ENCODE measurements at places on chromosomes 3 and 15. TPM values are rescaled to one million over a fixed set of nuclear protein-coding genes. Genes with fewer than 3 reads are reported as not detected.

DNA sequence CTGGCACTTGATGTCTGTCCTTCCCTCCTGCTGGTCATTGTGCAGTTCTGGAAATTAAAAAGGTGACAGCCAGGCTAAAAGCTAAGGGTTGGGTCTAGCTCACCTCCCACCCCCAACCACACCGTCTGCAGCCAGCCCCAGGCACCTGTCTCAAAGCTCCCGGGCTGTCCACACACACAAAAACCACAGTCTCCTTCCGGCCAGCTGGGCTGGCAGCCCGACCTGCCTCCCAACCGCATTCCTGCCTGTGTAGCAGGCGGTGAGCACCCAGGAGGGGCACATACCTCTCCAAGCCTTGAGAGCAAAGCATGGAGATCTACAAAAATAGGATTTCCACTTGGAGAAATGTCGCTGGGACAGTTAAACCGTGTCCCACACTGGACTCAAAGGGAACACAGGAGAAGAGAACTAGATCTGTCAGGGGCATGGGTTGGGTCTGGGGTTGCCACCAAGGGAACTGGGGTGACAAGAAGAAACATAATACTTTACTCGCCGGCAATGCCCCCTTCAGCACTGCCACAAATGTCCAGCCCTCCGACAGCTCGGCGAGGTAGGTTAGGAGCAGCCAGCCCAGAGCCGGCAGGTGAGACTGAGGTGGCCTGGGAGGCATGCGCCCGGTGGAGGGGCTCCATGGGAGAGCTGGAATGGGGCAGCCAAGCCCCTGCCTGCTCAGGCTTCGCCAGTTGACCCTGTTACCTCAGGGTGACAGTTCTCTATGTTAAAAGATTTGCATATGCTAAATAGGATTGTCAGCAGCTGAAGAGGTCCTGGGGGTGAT lies 52.2 kb downstream of the EXOG start:
- H3K4me1 ChIP-seq: no peaks in the 10 kb centered on the region
- H3K27ac ChIP-seq: no peak overlapping the region
- no peak overlapping the region for H3K4me3 ChIP-seq
- peak; percentile 18 for DNase-seq

DNA sequence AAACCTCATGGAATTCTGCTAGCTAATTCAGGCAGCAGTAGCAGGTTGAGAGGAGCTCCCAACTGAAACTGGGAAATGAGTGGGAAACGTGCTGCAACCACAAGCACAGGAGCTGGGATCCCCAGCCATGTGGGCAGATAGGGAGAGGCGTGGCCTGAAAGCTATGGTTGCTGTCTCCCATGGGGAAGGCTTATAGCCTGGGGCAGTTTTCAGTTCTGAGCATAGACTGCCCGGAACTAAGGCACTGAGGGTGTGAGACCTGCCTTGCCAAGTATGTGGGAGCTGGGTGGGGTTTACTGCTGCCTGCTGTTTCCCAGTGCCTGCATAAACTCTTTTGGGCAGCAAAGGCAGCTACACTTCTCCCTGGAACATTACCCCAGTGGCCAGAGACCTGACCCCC lies 229.5 kb downstream of the TUSC7 start:
- H3K36me3 ChIP-seq: no peaks in the 10 kb centered on the region
- DNase-seq: peak; percentile 16
- H3K27me3 ChIP-seq: no peaks in the 10 kb centered on the region
- peaks cover 8% of the 10 kb centered on the region for H3K4me1 ChIP-seq
- H3K27ac ChIP-seq: no peak overlapping the region
- H3K4me3 ChIP-seq: no peak overlapping the region

DNA sequence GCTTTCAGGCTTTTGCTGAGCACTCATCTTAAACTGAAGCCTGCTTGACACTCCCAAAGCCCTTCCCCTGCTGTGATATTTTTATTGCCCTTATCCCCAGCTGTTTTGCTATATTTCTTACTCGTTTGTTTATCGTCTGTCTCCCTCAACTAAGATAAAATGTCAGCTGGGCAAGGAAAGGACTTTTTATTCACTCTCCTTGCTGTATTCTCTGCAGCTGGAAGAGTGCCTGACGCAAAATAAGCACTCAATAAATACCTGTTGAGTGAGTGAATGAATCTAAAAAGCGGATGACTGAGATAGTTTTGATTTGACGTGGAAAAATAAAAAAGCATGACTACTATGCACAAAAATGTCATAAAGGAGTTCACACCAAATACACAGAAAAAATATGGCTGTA lies 84.8 kb upstream of the POMGNT2 start:
- no peak for DNase-seq
- H3K4me1 ChIP-seq: peaks cover 22% of the 10 kb centered on the region
- no peaks in the 10 kb centered on the region for H3K27me3 ChIP-seq
- no peaks in the 10 kb centered on the region for H3K36me3 ChIP-seq
- peak overlapping the region; percentile 22 for H3K27ac ChIP-seq

GRCh38 chr3:153385343-153385742 lies 223.3 kb downstream of the RAP2B start:
- H3K4me1 ChIP-seq: no peaks in the 10 kb centered on the region
- H3K36me3 ChIP-seq: no peaks in the 10 kb centered on the region
- DNase-seq: no peak
- H3K27me3 ChIP-seq: no peaks in the 10 kb centered on the region
- H3K27ac ChIP-seq: no peak overlapping the region
- no peak overlapping the region for H3K4me3 ChIP-seq

GRCh38 chr3:169812332-169813235 lies at the start of the genes LRRC34 and LRRIQ4:
Gene LRRC34 (minus strand): TSS chr3:169812904. CDS start chr3:169812548, 356 bp downstream.
Gene LRRIQ4 (plus strand): TSS chr3:169812870. CDS start chr3:169821922, 9,052 bp downstream.
- peak within 1 kb of the TSS; percentile 63 for H3K4me3 ChIP-seq
- peak; percentile 63 for DNase-seq
- H3K4me1 ChIP-seq: no peaks in the 10 kb centered on the region
- H3K36me3 ChIP-seq: peaks cover 8% of the 10 kb centered on the region

- no peaks in the 10 kb centered on the region for H3K27me3 ChIP-seq
- H3K36me3 ChIP-seq: no peaks in the 10 kb centered on the region
- H3K4me3 ChIP-seq: no peak overlapping the region
- DNase-seq: no peak
These were observed 479.4 kb downstream of the FOXP1 start for GRCh38 chr3:71104121-71104541.

- no peak overlapping the region for H3K4me3 ChIP-seq
- no peak for DNase-seq
- peaks cover 10% of the 10 kb centered on the region for H3K4me1 ChIP-seq
- no peak overlapping the region for H3K27ac ChIP-seq
- H3K27me3 ChIP-seq: no peaks in the 10 kb centered on the region
These were observed 55.7 kb downstream of the SLC4A7 start for GRCh38 chr3:27428446-27428845.

MUSTN1 gene
- total RNA-seq: 0.66 TPM

FOXB1 gene
- not detected for total RNA-seq

FANCD2OS gene
- total RNA-seq: not detected

SCG5 gene
- not detected for total RNA-seq

IL12A gene
- total RNA-seq: 1.0 TPM

TNFSF10 gene
- total RNA-seq: 41.4 TPM

TMCO5A gene
- total RNA-seq: not detected

All from Calu3 (cell line).